ENCODE measurements at places on chromosomes 12 and 14.
A peak's percentile ranks its signal among the peaks of the same experiment; 100 is the strongest.

GRCh38 chr12:7729746-7730145 lies 17.4 kb downstream of the CLEC4C start:
- no peak for DNase-seq

GRCh38 chr14:99270458-99271220 lies 1.4 kb downstream of the BCL11B start:
- DNase-seq, result no peak

DNA sequence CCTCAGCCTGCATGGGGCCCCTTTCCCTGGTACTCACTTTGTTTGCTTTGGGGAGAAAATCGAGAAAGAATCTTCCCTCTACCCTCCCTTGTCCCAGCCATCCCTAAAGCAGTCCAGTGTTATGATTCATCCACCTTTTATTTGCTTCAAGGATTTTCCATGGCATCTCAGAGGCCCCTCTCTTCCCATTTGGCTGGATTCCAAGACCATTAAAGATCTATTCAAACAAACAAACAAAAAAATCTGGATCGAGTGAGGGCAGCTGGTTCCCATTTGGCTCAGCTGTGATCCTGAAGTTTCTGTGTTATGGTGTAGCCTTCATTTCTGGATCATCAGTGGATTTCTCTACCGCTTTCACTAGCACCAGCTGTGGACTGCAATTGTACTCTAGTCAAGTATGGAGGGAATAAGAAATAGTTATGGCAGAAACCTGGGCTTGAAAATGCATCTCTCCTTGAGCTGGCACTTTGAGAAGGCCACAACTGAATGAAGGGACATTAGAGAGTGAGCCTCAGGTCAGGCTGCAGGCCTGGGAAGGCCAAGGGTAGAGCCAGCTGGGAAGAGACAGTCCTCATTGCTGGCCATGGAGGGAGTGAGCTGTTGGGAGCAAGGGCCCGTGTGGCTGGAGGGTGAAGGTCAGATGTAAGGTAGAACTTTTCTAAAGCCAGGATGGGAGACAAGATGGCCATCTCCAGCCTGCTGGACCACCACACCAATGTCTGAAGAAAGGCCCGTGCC lies 13.7 kb downstream of the KRT71 start:
- peak; percentile 52 for DNase-seq

GRCh38 chr12:2851931-2852330 lies 4.9 kb downstream of the TEX52 start:
- no peak for DNase-seq

GRCh38 chr14:20997115-20997514 lies 2.0 kb upstream of the SLC39A2 start:
- no peak for DNase-seq

GRCh38 chr12:50887191-50887590 lies 44.5 kb downstream of the TMPRSS12 start:
- no peak for DNase-seq

DNA sequence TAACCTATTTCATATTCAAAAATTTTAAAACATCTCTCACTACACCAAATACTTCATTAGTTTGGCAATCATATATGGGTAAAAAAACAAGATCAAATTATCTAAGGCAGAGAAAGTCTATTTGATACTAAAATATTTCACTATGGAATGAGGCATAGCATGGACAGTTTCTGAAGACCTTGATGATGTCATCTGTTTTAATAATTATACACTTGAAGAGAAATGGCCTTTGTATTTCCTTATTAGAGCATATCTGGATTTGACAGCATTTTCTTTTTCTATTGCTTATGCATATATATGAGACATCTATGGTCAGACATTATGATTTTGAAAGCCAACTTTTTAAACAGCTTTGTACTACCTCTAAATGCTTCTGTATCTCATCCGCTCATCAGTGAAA lies 88.6 kb downstream of the DDHD1 start:
- DNase-seq, result no peak

DNA sequence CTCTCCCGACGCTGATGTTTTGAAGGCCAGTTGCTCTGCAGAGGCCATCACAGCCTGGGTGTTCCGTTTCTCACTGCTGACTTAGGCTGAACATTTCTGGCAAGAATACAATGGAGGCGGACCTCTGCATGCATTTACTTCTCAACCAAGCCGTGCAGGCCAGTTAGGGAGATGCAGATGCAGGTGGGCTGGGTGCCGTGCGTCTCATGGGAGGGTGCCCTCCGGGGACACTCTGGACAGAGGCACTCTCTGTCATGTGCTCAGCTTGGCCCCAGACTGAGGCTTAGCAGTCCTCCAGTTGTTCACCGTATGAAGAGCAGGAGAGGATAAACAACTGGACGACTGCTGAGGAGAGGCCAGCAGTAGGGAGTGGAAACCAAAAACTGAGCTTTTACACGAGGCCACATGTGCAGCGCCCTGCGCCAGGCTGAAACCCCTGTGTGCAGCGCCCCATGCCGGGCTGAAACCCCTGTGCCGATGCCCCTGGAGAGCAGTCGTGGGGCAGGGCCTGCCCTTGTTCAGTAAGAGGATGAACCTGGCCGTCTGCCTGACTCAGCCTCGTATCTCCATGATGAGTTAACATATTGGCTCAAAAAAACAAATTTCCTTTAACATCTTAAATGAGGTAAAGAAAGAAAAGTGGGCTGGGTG lies 32.3 kb downstream of the DDX51 start:
- no peak for DNase-seq

DNA sequence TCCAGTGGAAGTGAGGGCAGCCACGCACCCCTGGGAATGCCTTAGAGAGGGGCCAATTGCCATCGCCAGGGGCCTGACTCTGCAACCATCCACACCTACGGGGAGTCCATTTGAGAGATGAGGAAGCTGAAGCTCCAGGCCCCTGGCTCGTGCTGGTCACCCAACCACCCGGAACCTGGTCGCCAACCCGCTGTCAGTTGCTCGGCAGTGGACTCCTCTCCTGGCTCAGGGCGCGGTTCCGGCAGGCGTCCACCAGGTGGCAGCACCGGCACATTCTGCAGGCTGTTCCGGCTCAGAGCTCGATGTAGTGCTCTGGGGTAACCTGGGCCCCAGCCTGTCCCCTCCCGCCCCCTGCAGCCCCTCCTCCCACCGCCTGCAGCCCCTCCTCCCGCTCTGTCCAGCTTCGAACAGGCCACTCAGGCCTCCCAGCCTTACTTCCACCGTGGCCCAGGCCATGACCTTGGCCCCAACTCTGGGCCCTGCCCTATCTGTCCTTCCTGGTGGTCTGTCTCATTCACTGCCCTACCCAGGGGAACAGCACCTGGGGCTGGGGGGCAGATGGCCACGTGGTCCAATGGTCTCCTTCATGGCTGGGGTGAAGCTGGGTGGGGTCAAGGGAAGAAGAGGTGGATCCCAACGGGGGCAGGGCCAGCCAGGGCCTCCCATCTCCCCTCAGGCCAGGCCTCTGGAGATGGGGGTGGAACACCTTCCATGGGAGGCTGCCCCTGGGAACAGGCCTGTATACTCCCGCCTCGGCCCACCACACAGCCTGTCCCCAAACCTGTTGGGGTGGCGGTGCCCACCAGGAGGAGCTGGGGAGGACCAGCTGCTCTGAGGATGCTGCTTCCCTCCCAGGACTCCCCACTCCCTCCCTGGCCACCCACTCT lies 15.7 kb downstream of the SIVA1 start:
- DNase-seq, result no peak

- no peak for DNase-seq
Measured at GRCh38 chr12:114316076-114316475, 89.9 kb downstream of the TBX5 start.

- DNase-seq, result no peak
Measured at GRCh38 chr12:6033546-6033945, 88.5 kb upstream of the ANO2 start.

GRCh38 chr14:99961826-99962518 lies 103.2 kb upstream of the EVL start:
- no peak for DNase-seq

DNA sequence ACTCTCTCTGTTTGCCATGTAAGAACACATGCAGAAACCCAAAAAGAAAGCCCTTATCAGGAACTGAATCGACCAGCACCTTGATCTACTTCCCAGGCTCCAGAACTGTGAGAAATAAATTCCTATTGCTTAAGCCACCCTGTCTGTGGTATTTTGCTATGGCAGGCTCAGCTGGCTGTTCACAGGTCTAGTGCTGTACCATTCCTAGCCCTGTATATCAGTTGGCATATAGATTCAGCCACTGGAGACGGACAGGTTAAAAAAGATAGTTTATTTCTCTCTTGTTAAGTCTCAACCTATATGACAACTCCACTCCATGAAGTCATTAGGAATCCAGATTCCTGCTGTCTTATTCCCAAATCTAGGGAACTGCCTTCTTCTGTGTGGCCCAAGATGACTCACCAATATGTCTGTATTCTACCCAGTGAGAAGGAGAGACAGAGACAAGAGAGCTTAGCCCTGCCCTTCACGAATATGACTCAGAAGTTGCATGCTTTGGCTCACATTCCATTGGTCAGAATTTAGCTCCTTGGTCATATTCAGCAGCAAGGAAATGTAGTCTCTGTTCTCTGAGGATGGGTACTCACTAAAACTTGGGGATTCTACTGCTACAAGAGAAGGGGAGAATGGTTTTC lies 57.0 kb downstream of the PLEKHG7 start:
- DNase-seq, result no peak

GRCh38 chr12:59147791-59148190 lies 227.5 kb upstream of the LRIG3 start:
- DNase-seq, result no peak

DNA sequence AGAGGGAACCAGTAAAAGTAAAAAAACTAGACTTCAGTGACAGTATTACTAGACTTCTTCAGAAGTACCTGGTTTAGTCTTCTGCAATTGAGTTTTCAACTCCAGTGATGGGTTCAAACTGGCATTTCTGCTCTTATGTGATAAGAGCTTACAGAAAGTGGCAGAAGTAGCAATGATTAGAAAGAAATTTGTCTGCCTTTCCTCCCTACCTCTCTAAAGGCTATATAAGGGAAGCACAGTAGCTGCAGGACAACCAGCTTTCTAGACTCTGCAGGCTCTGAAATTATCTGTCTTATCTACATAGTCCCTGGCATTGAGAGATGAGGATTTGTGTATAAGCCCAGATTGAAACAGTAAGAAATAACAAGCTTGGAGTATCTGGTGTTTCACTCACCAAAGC lies 107.5 kb downstream of the DAAM1 start:
- DNase-seq, result no peak

DNA sequence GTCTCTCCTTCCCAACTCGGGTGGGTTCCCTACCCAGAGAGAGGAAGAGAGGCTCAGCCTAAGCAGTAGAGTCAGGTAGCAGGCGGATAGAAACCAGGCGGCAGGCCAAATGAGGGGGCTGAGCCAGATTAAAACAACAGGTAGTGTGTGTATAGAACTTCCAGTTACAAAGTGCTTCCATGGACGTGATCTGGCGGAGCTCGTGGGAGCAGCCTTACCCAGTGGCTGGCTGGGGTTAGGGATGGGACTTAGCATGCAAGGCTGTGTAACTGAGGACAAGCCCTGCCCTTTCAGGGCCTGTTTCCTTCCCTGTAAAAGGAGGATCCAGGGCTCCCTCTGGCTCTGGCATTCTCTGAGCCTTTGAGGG lies 8.3 kb downstream of the KRT80 start:
- DNase-seq, result no peak

DNA sequence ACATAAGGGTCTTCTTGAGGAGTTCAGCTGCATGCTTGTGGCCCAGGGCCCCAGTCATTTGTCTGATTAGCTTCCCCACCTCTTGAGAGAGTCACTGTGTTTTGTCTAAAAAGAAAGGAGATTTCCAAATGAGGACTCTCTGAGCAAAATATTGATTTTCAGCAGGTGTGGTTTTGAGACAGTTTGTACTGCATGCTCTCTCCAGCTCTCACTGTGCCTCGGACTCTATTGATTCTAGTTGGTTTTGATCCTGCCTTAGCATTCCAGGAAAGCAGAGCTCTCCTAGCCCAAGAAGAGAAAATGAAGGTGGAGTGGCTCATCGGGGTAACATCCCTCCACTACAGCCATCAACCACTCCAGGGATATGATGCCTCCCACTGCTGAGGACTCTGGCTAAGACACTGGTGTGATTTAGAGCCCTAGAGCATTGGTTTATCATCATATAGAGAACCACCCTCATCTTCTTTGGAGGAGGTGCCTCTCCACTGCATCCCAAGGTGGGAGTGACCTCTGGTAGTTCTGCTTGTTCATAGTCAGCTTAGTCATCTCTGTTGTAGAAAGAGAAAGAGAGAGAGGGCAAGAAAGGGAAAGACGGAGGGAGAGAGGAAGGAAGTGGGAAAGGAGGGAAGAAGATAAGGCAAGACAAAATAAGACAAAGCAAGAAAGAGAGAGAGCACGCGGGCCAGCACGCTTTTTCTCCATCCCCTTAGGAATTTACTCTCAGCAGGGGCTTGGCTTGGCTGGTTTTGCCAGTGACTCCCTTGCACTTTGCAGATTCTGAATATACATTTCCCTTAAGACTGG lies 365.6 kb downstream of the DPF3 start:
- no peak for DNase-seq

DNA sequence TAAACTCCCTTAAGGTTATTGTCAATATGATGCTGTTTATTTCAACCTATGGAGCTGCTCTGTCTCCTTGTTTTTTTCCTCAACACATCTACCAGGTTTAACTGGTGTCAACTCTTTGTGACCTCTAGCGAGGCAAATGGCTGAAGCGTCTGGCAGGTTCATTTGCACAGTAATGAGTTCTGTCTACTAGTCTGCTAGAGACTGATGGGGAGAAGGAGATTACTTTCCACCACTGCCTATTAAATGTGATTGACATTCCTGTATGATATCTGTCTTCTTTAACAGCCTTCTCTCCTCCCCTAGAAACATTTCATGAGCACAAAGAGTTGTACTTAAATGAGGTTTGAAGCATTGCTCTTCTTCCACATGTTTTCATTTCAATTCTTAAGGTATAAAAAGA lies 253.7 kb downstream of the SLC6A15 start:
- DNase-seq, result no peak

GRCh38 chr12:132465269-132466190 lies 24.4 kb upstream of the FBRSL1 start:
- no peak for DNase-seq

- DNase-seq, result no peak
Measured at GRCh38 chr12:107518868-107519267, 166.7 kb upstream of the PWP1 start.

DNA sequence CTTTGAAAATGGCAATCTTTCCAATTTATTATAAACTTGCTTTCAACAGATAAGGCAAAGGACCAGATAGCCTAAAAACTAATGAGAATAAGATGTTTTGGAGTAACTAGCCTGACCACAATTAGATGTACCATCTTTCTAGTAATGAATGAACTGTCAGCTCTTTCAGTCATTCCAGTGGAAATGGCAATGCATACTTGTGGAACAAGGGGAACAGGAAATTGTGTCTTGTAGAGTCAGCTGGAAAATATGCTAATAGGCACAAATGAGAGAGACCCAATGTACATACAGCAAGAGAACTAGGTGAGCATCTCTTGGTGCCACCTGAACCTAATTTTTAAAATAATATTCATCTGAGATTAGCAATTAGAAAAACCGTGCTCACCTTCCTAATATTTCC lies 76.1 kb upstream of the GPHB5 start:
- DNase-seq, result no peak
